Diencephalon (tissue), 1 donor: ENCODE measurements at places on chromosomes 3 and 15. TPM values are rescaled to one million over a fixed set of nuclear protein-coding genes. Genes with fewer than 3 reads are reported as not detected.

The CLDN16 gene
- 0.46 TPM for total RNA-seq

The GHSR gene
- total RNA-seq, result 0.69 TPM

The SNTN gene
- 2.3 TPM for total RNA-seq

The ST8SIA2 gene
- 61.8 TPM for total RNA-seq

The LRRC31 gene
- not detected for total RNA-seq

The ROPN1 gene
- not detected for total RNA-seq

The TRIM42 gene
- not detected for total RNA-seq

The SPINT1 gene
- total RNA-seq, result 6.9 TPM

The SLC22A14 gene
- total RNA-seq, result 0.69 TPM

The GCNT3 gene
- total RNA-seq, result 1.8 TPM

The THSD4 gene
- total RNA-seq, result 4.6 TPM
